RCC 7860 (cell line): ENCODE measurements at places on chromosomes 2 and 18.

GRCh38 chr18:8358033-8358765, 251.0 kb upstream of the RAB12 start:
- DNase-seq: no peak

DNA sequence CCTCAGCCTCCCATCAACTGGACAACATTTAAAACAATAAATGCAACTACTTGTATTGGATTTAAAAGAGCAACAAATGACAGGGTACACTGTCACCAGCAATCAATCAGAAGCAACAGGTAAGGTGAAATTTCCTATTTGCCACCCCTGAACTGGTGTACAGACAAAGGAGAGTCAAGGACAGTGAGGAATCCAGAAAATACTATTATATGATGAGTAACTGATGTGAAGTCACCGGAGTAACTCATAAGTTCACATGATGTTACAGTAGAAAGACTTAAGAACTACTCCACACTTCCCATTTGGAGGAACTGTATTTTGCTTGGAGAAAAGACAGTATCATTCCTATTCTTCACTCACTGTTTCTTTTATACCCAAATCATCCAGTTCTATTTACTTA, 4.1 kb upstream of the STAT1 start:
- DNase-seq: peak; percentile 64

GRCh38 chr18:42545825-42546224, 569.7 kb downstream of the RIT2 start:
- peak; percentile 83 for DNase-seq

DNA sequence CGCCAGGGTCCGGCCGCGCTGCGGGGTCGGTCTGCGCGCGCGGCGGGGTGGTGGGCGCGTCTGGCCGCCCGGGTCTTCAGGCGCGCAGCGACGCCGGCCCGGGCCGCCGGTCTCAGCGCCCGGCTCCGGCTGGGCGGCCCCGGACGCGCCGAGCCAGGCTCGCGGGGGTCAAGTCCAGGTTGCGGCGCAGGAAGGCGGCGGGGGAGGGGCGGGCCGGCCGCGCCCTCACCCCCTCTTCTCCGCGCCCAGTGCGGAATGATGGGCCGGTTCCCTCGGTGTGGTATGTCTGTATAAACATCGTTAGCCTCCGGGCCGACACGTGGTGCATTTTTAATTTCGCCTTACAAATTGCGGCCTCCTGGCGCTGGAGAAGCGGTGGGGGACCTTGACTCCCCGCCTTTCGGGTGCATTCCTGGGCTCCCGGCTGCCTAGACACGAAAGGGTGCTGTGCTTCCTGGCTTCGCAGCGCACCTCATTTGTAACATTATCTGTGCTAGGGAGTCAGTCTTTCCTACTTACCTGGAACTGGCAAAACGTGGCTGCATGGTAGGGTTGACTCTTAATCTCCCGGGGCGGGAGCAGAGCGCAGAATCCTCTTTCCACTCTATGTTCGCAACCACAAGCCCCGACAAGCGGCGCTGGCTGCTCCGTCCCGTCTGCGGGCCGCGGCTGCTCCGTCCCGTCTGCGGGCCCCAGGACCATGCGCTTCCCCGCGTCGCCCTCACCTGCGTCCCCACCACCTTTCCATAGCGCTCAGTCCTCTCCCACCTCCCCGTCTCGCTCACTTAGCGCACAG, 69.0 kb downstream of the CTAGE1 start:
- DNase-seq: no peak

DNA sequence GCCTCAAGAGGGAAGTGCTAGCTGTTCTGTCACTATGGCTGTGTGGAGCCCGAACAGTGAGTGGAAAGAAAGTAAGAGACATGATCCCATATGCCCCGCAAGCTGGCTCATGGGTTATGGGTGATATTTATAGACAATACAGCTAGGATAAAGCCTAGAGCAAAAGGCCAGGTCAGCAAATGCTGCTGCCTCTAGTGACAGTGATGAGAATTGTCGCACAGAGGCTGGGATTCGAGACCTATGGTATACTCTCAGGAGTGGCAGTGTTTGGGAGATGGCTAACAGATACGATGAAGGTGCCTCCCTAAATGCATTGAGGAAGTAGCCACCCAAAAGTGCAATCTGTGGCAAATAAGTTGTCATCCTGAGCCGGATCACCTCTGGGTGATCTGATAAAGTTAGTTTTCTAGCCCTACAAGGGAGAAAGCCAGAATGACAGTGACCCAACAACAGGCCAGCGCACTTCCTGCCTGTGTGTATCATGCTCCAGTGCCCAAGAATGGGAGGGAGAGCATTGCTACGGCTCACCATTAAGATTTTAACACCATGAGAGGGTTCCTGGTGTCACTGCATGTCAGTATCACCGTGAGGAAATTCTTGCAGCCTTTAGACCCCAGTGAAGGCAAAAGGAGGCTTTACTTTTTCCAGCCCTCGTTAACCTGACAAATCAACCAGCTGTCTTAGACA, 92.2 kb upstream of the TGFA start:
- DNase-seq: no peak

GRCh38 chr2:141554810-141555209, 576.0 kb downstream of the LRP1B start:
- DNase-seq: no peak

GRCh38 chr18:8765783-8766463, 60.6 kb downstream of the MTCL1 start:
- DNase-seq: no peak

DNA sequence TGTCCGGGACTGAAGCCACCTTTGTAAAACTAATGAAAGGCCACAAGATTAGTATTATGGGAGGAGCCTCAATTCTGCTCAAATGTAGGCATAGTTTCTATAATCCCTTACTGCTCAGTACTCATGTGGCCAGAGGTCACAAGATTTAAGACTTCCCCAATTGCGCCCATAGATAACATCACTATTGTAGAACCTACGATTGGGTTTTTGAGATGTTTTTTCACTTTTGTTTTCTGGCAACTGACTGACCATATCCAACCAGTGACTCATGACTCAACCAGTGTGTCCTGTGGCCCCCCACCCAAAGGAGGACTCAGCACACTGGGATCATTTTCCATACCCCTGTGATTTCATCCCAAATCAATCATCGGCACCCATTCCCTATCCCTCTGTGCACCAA, 15.2 kb upstream of the TSPYL6 start:
- DNase-seq: no peak

GRCh38 chr2:60104514-60105505, 448.6 kb downstream of the BCL11A start:
- peak; percentile 9 for DNase-seq

- DNase-seq: peak; percentile 6
Observed at GRCh38 chr18:22710673-22711191, 222.4 kb upstream of the RBBP8 start.

GRCh38 chr2:170024721-170025120, 153.2 kb upstream of the MYO3B start:
- no peak for DNase-seq

DNA sequence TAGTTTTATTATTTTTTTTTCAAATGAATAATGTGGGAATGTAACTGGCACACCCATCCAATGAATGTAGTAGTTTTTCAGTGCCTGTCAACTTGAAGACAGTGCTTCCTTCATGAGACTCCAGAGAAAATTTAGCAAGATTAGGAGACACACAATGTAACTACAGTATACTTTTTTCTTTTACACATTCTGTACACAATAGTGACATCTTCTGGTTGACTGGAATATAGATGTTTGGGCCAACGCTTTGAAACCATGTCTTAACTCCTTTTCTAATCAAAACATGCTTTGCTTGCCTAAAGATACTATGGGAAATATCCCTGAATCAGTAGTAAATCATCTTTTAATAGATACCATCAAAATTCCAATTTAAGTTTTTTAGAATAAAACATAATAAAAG, 229.5 kb upstream of the ZC3H15 start:
- peak; percentile 41 for DNase-seq
